Stimulated activated CD8-positive, alpha-beta memory T cell treated with anti-CD3 and anti-CD28 coated beads, Interleukin-4, amount 100 ng/mL, for 4 hours (primary cell): ENCODE measurements at places on chromosomes 2 and 18.

DNA sequence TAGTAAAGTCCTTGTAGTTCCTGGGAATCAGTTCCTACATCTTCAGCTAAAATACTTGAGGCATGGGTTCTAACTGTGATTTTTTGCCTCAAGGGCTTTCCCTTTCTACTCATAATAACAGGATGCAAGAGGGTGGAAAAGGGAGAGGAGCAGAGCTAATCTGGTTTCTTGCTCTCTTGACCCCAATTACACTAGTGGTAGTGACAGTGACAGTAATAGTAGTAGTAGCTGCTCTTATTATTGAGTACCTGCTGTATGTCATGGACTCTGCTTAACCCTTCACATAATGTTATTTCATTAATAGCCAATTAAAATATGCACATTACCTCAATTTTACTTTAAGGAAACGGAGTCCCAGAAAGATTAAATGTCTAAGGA is 214.8 kb upstream of the HNRNPA3 start:
- no peak for DNase-seq

DNA sequence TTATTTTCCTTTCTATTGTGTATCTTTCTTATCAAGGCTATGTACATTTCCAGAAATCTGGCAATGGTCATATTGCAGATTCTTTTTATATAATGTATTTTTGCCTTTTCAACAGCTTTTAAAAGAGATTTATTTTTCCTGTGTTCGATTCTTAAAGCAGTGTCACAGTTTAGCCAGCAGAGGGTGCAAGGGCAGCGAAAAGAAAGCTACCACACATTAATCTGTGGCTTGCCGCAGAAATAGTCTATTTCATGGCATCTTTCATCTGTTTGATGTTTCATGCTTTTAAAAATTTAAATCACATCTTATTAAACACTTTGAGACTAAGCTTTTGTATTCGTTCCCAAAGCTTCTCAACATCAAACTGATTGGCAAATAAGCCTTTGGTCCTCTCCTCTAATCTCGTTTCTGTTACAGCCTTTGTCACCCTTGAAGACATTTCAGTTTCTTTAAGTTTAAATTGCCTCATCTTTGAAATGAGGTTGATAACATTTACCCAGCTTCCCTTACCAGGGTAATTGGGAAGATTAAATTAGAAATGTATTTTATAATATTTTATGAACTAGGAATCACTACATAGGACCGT is 73.3 kb downstream of the PIK3C3 start:
- DNase-seq, result no peak

DNA sequence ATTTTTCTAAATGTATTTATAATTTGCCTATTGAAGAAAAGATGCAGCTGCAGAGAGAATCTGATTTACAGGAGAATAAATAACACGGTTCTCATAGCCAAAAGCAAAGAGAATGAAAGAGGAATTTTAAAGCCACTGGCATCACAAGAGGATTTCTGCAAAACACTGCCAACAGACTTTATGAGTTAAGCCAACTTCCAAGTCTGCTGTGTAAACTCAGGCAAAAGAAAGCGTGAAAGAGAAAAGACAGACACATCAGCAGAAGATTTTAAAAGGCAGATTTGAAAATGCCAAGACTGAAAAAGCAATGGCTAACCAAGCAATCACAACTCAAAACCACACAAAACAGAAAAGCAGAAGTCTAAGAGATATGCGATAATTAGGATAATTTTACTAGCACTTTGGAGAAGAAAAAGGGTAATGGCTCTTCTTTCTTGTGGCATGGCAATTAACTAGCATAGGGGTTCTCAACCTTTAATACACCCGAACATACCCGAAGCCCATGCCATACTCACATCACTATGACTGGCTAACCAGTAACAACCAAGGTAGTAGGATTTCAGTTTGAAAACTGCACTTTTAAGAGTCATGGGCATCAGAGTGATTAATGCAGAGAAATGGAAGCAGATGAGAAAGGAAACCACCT is 4.9 kb downstream of the DARS1 start:
- DNase-seq, result no peak

DNA sequence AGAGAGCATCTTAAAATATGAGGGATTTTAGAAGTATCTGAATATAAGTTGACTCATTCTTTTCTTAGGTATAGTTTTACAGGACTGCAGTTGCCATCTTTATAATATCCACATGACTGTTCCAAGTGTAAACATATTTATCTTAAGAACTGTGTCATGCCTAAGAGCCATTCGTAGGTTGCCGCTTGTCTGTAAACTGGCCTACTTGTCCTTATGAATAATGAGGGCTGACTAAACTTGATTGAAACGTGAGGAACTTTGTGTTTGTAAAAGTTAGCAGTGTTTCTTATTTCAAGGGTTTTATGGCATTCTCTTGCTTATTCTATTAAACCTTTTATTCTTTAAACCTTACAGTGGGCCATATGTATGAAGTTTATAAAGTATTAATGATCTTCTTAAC is 99.6 kb downstream of the MAP3K20 start:
- DNase-seq, result no peak

- no peak for DNase-seq
These were observed 22.4 kb downstream of the ODC1 start for GRCh38 chr2:10425699-10426098.

DNA sequence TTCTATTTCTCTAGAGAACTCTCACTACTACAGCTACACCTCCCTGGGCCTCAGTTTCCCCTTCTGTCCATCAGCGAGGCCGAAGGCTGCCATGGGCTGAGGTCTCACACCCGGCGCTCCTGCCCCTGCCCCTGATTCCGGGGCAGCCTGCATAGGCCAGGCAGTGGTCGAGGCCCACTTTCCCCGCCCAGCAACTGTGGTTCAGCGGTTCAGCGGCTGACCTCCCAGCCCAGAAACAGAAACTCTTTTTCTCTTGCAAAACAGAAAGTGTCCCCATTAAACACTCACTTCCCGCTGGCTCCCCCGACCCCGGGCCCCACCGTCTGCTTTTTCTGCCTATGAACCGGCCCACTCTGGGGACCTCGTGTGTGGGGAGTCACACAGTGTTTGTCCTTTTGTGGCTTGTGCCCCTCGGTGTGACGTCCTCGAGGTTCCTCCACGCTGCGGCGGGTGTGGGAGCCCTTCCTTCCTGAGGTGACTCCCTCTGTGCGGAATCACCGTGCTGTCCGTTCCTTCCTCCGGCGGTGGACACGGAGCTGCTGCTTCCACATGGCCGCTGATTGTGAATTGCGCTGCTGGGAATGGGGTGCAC is 16.0 kb downstream of the PDCD1 start:
- DNase-seq, result peak; percentile 58
